SJSA1 (cell line): ENCODE measurements at places on chromosomes 5 and 9. TPM values are rescaled to one million over a fixed set of nuclear protein-coding genes. Genes with fewer than 3 reads are reported as not detected.

DNA sequence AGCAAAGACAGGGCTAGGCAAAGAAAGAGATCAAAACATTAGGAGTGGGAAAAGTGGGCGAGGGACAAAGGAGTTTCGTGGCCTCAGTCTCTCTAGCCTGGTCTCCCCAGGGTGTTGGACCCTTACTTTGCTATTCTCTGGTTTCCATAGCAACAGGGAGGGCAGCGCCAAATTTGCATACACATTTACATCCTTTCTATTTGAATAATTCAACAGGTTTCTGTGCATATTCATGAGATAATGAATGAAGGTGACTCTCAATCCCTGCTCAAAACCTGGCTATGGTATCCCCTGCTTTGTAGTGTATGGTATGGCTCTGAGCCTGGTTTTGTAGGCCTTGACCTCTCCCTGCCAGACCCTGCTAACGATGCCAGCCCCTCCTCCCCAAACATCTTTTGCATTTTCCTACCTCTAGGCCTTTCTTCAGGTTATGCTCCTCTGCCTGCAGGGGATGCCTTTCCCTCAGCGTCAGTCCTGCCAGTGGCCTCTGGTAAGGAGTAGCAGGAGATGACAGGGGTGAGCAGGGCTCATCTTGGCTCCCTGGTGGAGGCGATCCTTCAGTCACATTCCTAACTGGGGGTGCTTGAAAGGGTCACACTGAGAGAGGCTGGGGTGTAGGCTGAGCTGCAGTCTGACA, 9.8 kb downstream of the RPP25L start:
- DNase-seq = no peak

DNA sequence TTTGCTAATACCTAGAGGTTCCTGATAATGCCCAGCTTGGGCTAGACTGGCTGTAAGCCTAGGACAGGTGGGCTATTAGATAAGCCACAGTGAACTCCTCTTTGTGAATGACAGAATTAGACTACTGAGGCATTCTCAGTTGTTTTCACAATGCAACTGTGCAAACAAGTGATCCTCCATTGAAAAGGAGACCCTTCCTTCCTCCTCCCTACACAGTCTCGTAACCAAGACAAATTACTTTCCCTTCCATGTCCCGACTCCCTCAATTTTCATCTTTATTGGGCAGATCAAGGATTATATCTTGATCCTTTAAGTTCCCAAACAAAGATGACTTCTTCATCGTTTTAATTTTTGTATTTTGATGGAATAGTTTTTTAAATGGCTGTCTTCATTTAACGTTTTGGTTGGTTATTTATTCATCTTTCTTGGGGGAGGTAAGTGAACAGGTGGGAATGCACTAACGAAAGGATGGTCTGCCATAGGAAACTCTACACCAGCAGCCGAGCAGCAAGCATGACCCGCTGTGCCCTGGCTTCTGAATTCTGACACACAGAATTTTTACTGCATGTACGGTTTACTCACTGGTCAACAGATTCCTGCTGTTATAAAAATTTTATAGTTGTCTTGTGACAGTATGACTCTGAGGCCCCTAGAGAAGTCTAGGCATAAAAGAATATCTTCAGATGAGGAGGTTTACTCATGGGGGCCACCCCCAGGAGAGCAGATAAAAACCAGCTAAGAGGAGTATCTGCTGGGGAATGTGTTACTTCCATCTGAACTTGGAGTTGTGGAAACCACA, 137.5 kb upstream of the TUT7 start:
- DNase-seq = no peak

- DNase-seq = no peak
These were observed 74.0 kb upstream of the RXRA start for GRCh38 chr9:134252084-134252830.

GRCh38 chr9:105295986-105296385, 51.5 kb downstream of the SLC44A1 start:
- no peak for DNase-seq

GRCh38 chr9:112168197-112168596, 6.9 kb downstream of the SUSD1 start:
- no peak for DNase-seq

GRCh38 chr9:13615660-13616490, 336.4 kb upstream of the MPDZ start:
- DNase-seq = no peak

- DNase-seq = no peak
These were observed 1.5 kb upstream of the TTC39B start for GRCh38 chr9:15308511-15308910.

TMEM203 gene
- total RNA-seq = 44.5 and 51.3 TPM in 2 replicates

RANBP3L gene
- not detected in 2 replicates for total RNA-seq

IFNA2 gene
- not detected in 2 replicates for total RNA-seq

- no peak for DNase-seq
These were observed 214.3 kb upstream of the GRIA1 start for GRCh38 chr5:153276151-153276550.

GRCh38 chr5:172886974-172887501, 53.0 kb downstream of the ERGIC1 start:
- DNase-seq = no peak

SEC16A gene
- 14.9 and 15.4 TPM in 2 replicates for total RNA-seq

DNA sequence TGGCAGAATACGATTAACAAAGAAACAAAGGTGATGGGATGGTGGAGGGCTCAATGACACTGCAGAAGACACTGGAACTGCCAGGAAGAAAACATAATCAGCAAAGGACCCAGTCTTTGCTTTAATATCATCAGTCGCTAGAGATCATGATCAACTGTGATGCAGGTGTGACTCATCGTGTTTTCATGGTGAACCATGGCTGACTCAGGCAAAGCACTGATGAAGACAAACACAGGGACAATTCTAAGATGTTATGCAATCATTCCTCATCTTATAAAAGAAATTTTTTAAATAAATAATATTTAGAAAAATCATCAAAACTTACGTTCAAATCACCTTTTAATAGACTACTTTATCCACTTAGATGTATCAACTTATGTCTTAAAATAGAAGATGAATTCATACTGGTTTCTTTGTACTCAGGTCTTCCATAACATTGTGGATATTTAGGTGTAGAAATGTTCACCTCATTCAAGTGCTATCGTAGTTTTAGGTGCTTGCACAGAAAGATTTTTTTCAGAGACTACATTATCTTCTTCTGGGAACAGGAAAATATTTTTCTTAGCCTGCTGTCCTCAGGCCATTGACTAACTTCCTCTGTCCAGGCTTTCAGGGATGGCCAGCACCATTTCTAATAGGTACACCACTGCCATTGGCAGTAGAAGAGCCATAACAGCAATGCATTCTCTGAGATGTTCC, 673.4 kb upstream of the MEF2C start:
- peak; percentile 72 for DNase-seq

DNA sequence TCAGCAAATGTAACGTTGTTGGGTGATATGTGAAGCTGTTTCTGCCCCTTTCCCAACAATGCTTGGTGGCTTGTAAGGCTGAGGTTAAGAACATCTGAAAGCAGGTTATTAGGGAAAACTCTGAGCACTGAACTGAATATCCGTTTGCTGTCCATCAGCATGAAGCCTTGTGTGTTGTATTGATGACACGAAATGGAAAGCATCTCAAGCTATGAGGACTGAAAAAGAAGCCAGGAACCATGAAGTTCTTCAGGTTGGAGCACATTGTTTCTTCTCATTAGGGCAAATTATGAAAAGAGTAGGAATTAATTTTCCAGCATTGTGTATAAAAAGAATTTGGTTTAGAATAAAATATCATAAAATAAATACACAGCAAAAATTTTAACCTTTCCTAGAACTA, 106.8 kb downstream of the IZUMO3 start:
- DNase-seq = no peak

DNA sequence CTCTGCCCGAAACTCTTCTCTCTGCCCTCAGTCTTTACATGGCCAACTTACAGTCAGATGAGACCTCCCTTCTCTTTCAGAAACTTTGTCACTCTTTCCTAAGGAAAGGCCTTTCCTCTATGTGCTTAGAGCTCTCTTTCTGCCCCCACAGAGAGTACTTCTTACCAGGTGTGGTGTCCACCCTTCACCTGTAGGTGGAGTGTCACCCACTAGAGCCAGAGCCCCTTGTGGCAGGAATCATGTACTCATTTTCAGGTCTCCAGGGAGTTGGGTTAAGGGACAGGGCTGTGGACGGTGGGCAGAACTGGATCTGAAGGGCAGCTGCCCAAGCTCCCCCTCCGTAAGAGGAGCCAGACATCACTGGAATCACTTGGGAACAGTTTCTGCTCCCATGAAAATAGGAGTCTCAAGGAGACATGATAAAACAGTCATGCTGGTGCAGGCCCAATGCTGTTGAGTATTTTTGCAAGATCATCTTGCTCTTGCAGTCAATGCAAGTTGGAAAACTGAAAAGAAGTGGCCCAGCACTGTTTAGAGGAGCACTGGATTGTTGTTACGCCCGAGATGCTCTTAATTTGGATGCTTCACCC, 436.7 kb downstream of the ZSWIM6 start:
- peak; percentile 54 for DNase-seq

- DNase-seq = no peak
These were observed 18.2 kb downstream of the VLDLR start for GRCh38 chr9:2639786-2640185.

- DNase-seq = no peak
These were observed 479.5 kb downstream of the TAF11L14 start for GRCh38 chr5:18113721-18114120.

- no peak for DNase-seq
These were observed 90.6 kb downstream of the PRRT1B start for GRCh38 chr9:131635892-131636291.

DNA sequence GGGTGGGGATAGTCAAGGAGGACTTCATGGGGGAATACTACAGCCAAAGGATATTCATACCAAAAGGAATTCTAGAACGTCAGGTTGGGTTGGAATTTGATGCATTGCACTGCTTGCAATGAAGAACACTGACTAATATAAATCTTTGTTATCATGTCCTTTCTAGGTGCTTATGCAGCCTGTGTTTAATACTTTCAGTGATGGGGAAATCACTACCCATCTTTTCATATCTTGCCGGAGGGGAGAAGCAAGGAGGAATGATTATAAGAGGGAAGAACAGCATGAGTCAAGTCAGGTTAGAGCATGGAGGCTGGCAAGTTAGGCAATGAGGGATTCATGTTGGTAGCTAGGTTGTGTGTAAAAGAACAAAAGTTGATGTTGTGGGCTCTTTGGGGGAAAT, 5.1 kb upstream of the CCDC69 start:
- no peak for DNase-seq

TTC39B gene
- total RNA-seq = 2.7 and 5.9 TPM in 2 replicates

DNA sequence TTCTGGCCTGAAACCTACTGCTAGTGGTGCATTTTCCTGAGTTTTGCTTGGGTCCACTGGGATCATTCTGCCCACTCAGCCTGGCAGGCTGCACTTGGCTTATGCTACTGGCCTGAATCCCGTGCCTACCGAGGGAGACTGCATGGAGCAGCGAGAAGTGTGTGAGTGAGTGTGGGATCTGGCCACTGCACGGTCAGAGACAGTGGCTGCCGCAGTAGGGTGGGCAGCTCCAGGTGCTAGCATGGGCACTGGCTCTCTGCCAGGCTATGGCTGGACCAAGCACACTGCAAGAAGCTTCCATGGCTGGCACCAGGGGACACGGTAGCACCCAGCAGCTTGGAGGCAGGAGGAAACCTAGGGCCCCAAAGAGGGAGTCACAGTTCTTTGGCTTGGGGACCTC, 1058.7 kb upstream of the ACO1 start:
- DNase-seq = no peak

GRCh38 chr9:128764361-128764760, 7.4 kb downstream of the ZER1 start:
- DNase-seq = no peak

PCDHA11 gene
- total RNA-seq = not detected in 2 replicates

DNA sequence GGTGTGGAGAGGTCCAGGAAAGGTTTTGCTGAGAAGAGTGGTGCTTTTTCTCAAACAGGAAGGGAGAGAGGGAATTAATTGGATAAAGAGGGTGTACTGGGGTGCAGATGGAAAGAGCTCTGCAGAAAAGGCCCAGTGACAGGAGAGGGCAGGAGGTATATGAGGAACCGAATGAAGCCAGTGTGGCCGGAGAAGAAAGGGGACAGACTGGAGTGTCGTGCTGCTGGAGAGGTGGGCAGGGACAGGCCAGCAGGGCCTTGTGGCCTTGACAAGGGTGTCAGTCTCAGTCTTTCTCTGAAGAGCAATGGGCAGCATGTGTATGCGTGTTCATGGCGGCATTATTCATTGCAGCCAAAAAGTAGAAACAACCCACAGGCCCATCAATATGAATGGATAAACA, 48.1 kb downstream of the ARHGEF37 start:
- DNase-seq = no peak
